ENCODE measurements at places on chromosomes 1 and 21.

DNA sequence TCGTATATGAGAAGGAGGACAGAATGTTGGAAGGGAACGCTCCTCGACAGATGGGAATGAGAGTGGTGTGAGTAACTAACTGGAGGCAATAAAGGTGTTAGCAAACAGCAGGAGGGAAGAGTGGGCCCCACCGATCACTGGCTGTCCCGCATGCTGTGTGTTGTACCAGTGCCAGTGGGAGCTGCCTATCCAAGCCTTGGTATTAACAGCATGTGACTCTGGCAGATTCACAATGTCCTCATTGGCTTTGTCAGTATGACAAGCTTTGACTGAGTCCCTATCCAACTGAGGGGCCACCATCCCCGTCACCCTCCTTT lies 188.3 kb downstream of the NRIP1 start:
- peak; percentile 27 for DNase-seq

- no peak for DNase-seq
These were observed 341.0 kb downstream of the LMO4 start for GRCh38 chr1:87669674-87670073.

DNA sequence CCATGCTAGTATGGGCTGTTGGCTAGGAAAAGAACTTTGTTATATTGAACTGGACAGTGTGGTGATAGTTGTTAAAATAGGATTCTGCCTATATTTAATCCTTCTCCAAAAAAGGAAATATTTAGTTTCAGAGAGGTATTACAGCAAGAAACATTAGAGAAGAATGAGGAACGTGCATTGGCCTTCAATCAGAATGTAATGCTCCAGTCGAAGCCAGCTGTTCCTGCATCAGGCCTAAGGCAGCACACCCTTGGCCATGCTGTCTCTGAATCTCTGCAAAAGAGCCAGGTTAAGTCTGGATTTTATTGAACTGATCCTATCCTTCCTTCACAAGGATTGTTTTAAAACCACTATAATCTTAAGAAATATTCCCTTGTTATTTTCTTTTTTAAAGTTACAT lies 35.3 kb upstream of the RALGPS2 start:
- DNase-seq = no peak

- no peak for DNase-seq
These were observed 9.9 kb downstream of the TTC3 start for GRCh38 chr21:37082856-37083528.

DNA sequence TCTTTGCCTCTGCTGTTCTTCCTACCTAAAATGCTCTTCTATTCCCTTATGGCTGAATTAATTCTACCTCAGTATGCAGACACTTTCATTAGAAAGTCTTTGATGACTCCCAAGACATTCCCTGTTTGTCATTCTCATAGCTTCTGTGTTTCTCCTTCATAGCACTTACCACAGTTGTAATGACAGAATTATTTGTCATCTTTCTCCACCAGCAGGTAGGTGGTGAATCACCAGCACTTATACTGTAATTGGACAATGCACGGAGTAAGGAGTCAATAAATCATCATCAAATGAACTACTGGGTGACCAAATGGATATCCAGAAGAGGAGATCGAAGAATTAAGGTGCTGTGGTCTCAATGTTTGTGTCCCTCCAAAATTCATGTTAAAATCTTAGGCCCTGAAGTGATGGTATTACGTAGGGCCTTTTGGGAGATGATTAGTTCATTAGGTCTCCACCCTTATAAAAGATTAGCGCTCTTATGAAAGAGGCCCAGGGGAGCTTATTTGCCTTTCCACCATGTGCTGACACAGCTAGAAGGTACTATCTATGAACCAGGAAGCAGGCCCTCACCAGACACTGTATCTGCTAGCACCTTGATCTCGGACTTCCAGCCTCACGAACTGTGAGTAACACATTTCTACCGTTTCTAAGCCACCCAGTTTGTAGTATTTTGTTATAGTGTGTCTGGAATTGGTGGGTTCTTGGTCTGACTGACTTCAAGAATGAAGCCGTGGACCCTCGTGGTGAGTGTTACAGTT lies 2.4 kb upstream of the CCT8 start:
- DNase-seq = no peak

DNA sequence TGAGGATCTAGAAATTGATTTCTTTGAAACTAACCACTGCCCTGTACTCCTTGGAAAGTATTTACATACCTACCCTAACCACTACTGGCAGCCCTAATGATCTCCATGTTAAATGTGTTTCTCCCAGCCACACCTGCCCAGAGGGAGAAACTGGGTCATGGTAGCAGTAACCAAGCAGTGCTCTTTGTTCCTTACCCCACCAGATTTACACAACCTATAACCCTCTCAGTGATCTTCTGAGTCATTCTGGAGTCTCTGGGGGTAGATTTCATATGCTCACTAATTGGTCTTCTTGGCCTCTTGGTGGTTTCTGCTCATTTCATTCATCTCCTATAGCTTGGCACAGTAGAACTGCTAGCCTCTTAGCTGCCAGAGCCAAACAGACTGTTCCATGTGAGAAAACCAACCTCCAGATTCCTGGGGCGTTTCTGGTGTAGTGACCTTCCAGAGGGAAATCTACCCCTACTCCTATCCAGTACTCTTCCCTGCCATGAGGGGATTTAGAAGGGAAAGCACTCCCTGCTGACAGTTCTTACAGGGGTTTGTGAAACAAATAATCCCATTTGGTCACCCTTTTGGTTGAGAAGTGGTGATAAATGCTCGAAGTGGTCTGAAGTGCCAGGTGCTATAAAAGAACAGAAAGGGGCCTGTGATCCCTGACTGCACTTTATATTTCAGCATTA lies 36.2 kb upstream of the LRIG2 start:
- DNase-seq = no peak

DNA sequence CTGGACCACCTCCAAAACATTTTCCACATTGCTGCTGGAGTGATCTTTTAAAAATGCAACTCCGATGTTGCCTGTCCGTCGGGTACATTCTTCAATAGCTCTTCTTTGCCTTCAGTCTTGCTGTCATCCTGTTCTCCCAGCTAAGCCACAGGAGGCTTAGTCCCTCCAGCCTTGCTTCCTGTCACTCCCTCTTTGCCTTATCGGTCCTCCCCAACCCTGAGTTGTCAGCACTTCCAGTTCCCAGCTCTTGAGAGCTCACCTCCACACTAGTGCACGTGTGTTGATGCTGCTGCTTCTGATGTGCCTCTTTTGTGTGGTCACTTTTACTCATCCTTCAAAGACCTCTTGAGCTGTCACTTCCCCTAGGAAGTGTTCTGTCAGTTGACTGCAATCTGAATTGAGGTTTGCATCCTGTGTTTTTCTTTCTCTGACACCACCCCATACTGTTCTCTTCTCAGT lies 15.3 kb downstream of the UCK2 start:
- DNase-seq = no peak

DNA sequence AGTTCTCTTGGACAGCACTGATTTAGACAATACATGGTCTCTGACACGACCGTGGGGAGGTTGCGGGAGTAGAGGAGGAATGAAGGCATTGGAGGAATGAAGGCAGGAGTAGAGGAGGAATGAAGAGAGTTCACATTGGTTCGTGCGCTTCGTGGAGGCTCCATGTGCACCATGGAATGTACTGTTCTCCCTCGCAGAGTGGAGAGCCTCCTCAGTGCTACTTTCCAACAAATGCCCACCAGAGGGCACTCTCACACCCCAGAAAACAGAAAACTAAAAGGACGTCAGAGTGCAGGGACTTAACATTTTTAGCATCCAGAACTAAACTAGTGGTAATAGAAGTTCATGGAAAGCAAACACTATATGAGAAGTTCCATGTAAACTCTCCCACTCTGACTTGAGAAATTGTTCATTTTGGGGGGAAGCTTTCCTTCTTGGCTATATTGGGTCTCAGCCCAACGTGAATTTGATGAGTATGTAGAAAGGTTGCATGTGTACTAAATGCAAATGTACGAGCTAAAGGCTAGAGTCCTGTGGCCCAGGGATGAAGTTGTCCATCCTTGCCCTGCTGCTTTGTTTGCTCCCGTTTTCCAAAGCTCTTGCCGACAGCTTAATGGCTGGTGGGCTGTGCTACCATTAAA lies 211.6 kb downstream of the LMX1A start:
- DNase-seq = peak; percentile 69

DNA sequence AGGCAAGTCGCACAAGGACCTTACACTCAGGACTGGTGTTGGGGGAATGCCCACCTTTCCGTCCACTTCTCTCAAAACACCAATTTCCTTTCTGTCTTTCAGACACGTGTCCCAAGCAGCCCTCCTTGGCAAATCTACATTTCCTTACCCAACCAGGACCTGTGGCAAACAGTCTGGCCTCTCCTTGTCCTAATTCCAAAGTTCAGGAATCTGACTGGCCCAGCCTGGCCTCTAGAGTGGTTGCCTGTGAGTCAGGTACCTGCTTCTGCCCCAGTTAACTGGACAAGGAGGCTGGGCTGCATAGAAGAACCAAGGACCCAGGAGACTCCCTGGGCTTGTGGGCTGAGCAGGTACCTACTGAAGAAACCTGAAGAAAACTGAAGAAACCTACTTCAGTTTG lies 34.3 kb upstream of the CITED4 start:
- DNase-seq = no peak
